GM12892 (cell line): ENCODE measurements at places on chromosomes 16 and 17.

DNA sequence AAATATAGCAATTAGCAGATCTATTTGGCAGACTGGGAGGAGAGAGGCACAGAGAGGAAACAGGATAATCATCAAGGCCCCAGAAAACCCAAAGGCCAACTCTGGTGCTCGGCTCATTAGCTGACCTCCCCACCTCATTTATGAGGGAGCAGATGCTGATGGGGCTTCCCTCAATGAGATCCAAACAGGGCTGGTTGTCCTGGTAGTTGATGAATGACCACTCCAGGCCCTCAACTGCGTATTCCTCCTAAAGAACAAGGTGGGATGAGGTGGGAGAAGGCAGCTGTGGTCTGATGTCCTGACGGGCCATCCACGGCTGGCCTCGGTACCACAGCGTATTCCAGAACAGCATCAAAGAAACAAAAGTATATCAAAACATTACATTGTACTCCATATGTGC lies 20.8 kb downstream of the ZNHIT3 start:
- no peak for DNase-seq

GRCh38 chr17:79792984-79793923 lies 3.6 kb downstream of the CBX8 start:
- DNase-seq, result no peak

DNA sequence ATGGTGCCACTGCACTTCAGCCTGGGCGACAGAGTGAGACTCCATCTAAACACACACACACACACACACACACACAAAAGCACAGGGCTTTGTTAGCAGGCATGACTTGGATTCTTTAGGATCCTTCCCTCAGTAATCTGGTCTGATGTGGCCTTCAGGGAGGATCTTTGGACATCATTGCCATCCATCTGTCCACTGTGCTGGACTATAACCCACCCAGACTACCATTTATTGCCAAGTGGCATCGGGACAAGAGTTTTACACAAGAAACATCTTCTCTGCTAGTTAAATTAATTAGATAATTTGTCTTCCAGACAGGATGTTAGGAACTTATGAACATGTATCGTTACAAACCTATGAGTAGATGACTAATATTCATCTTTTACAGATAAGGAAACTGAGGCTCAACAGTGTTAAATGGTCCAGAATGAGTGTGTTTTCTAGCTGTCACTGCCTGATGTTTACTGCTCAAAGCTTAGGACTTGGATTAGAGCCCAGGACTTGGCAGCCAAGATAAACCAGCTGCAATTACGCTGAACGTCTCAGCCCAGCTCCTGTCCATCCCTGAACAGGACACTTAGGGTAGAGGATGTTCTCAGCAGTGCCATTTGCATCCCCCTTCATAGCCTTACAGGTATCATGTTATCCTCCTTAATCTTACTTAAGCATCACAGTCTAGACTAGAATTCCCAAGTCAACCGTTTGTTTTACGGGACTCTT lies 285.8 kb downstream of the WWOX start:
- no peak for DNase-seq

DNA sequence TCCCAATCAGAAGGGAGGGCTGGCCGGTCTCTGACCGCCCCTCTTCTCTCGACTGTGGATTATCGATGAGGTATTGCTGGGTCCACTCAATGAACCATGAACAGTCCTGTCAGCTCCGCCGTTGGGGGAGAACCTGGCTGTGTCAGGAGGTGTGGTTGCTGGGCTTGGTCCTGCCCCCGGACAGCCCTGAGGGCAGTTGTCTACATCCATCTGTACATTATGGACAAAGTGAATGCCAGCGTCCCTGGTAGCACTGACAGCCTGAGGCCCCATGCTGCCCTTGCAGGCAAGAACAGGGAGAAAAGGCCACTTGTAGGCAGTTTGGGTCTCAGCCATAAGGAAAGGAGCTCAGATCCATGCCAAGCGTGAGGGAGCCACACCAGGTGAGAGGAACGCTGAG lies 38.9 kb downstream of the ST3GAL2 start:
- DNase-seq, result no peak

DNA sequence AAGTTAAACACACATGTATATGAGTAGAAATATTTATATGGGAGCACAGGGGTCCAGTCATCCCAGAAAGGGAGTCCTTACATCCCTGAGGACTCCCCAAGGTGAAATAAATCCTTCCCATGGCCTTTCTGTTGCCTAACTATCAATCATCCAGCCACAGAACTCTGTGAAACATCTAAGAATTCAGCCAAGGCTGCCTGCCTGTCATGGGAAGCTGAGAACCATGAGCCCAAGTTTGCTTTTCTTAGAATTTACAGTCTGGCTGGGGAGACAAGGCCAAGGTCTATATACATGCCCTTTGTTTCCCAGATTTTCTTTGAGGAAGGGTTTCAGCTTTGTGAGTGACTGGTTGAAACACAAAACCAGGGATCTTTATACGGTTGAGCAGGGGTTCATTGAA lies 15.8 kb downstream of the MYL4 start:
- DNase-seq, result no peak

DNA sequence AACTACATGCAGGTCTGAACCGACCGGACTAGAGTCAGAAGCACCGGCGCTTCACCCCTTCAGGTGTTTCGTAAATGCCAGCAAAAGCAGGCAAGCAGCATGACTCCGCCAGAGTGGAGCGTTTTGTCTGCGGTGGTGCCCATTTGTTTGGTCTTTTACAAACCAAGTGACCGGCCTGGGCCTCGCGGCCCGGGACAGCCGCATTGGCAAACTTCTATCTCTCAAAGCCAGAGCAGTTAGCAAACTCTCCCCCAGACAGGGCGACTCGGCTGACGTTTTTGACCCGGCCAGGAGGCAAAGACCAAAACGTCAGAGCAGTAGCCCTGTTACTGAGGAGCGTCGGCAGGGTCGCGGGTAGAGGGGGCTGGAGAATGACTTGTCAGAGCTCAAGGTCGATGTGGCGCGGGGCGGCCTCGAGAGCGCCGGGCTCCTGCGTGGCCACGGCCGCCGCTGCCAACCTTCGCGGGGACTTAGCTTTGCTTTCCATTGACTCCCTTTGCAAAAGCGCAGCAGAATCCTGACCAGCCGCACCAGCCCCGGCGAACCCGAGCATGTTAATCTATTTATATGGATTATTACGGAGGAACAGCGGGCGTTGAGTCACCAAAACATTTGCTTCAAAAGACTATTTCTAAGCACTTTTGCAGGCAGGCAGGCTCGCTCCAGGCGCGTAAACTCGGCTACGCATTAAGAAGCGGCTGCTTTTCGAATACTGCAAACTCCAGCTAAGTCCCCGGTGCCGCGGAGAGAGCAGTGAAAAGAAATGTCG lies 763 bp upstream of the SOX9 start:
- DNase-seq, result no peak

- DNase-seq, result no peak
Observed at GRCh38 chr17:28689011-28689410, 22.7 kb downstream of the PROCA1 start.

GRCh38 chr16:17177242-17177958 lies 293.4 kb downstream of the XYLT1 start:
- DNase-seq, result no peak
